A549 treated with DMSO at 1 μM for 4 hours (cell line): ENCODE measurements at places on chromosomes 7 and 10. TPM values are rescaled to one million over a fixed set of nuclear protein-coding genes. Genes with fewer than 3 reads are reported as not detected.

PTF1A gene
- not detected in 5 replicates for total RNA-seq

PANK1 gene
- 5.2 to 8.1 TPM (median 7.2 TPM) in 5 replicates for total RNA-seq

INTS1 gene
- total RNA-seq = 50.4 to 72.3 TPM (median 62.0 TPM) in 5 replicates

C10orf67 gene
- 0.03 to 0.13 TPM (median 0.06 TPM) in 4 of 5 replicates, not detected in the other for total RNA-seq

PALD1 gene
- 5.9 to 8.6 TPM (median 7.2 TPM) in 5 replicates for total RNA-seq

TMEM213 gene
- not detected in 5 replicates for total RNA-seq

HOXA9 gene
- 0.44 to 0.78 TPM (median 0.74 TPM) in 5 replicates for total RNA-seq

PHTF2 gene
- total RNA-seq = 11.7 to 20.7 TPM (median 15.9 TPM) in 5 replicates

HMX3 gene
- not detected in 5 replicates for total RNA-seq

ENO4 gene
- 0.11 to 0.67 TPM (median 0.34 TPM) in 5 replicates for total RNA-seq

ANKRD2 gene
- total RNA-seq = 2.9 to 5.1 TPM (median 4.3 TPM) in 5 replicates

PSD gene
- total RNA-seq = 0.51 to 0.80 TPM (median 0.64 TPM) in 5 replicates

AOAH gene
- total RNA-seq = 0.06 to 0.13 TPM in 2 of 5 replicates, not detected in the others

DNA2 gene
- total RNA-seq = 8.7 to 12.6 TPM (median 11.8 TPM) in 5 replicates

ENTPD1 gene
- 0.02 to 0.05 TPM (median 0.05 TPM) in 4 of 5 replicates, not detected in the other for total RNA-seq

LOXL4 gene
- total RNA-seq = 1.3 to 1.7 TPM (median 1.5 TPM) in 5 replicates

MOGAT3 gene
- total RNA-seq = not detected in 5 replicates

CALCR gene
- not detected in 5 replicates for total RNA-seq

CCSER2 gene
- total RNA-seq = 9.2 to 15.4 TPM (median 11.9 TPM) in 5 replicates

CAV2 gene
- total RNA-seq = 147 to 203 TPM (median 168 TPM) in 5 replicates

ABLIM1 gene
- total RNA-seq = 36.0 to 45.6 TPM (median 41.9 TPM) in 5 replicates

WDR86 gene
- 0.07 to 0.20 TPM (median 0.13 TPM) in 4 of 5 replicates, not detected in the other for total RNA-seq

MARVELD1 gene
- total RNA-seq = 36.8 to 41.1 TPM (median 39.3 TPM) in 5 replicates

SLC18A2 gene
- 0.03 to 0.08 TPM (median 0.05 TPM) in 4 of 5 replicates, not detected in the other for total RNA-seq

FAM237B gene
- not detected in 5 replicates for total RNA-seq

AASS gene
- total RNA-seq = 0.06 to 0.07 TPM in 2 of 5 replicates, not detected in the others

SPAG6 gene
- total RNA-seq = not detected in 5 replicates

PIK3AP1 gene
- 0.62 to 0.92 TPM (median 0.71 TPM) in 5 replicates for total RNA-seq

SPDYE2B gene
- 0.05 TPM in 1 of 5 replicates, not detected in the others for total RNA-seq

LFNG gene
- total RNA-seq = 9.5 to 16.1 TPM (median 12.7 TPM) in 5 replicates

NPC1L1 gene
- 0.06 to 0.09 TPM (median 0.08 TPM) in 4 of 5 replicates, not detected in the other for total RNA-seq

NEUROD6 gene
- not detected in 5 replicates for total RNA-seq

EMX2 gene
- total RNA-seq = not detected in 5 replicates

CCDC126 gene
- 2.7 to 4.8 TPM (median 3.9 TPM) in 5 replicates for total RNA-seq

UNCX gene
- total RNA-seq = 0.07 to 0.08 TPM in 2 of 5 replicates, not detected in the others

SAP25 gene
- 0.28 to 0.88 TPM (median 0.68 TPM) in 4 of 5 replicates, not detected in the other for total RNA-seq

SYT15 gene
- total RNA-seq = 2.8 to 3.4 TPM (median 3.2 TPM) in 5 replicates

AS3MT gene
- 3.9 to 5.7 TPM (median 4.5 TPM) in 5 replicates for total RNA-seq

TMEM140 gene
- total RNA-seq = 1.3 to 1.7 TPM (median 1.4 TPM) in 5 replicates

ALOX5 gene
- total RNA-seq = 0.13 to 0.66 TPM (median 0.28 TPM) in 5 replicates

ITIH5 gene
- 0.08 to 0.14 TPM (median 0.10 TPM) in 5 replicates for total RNA-seq

LLCFC1 gene
- not detected in 5 replicates for total RNA-seq

SFR1 gene
- total RNA-seq = 16.9 to 20.6 TPM (median 18.2 TPM) in 5 replicates

ELMO1 gene
- total RNA-seq = 1.4 to 2.8 TPM (median 2.3 TPM) in 5 replicates
